Activated CD4-positive, alpha-beta T cell treated with anti-CD3 and anti-CD28 coated beads, Interleukin-2, amount 10 ng/mL, durations not matched to agents 7 days and 5 days (primary cell): ENCODE measurements at places on chromosomes 2 and 18. TPM values are rescaled to one million over a fixed set of nuclear protein-coding genes. Genes with fewer than 3 reads are reported as not detected.

- H3K4me3 ChIP-seq, result peak overlapping the region; percentile 86
- H3K27ac ChIP-seq, result peak overlapping the region; percentile 95
- peaks cover 40% of the 10 kb centered on the region for H3K36me3 ChIP-seq
Measured at GRCh38 chr2:120177001-120177621, 46.1 kb downstream of the TMEM185B start.

GRCh38 chr2:101162561-101163330 lies 11.6 kb upstream of the TBC1D8 start:
- peaks cover 8% of the 10 kb centered on the region for H3K36me3 ChIP-seq
- no peaks in the 10 kb centered on the region for H3K27me3 ChIP-seq
- DNase-seq, result no peak
- no peak overlapping the region for H3K27ac ChIP-seq
- H3K4me1 ChIP-seq, result peaks cover 6% of the 10 kb centered on the region
- H3K4me3 ChIP-seq, result no peak overlapping the region

GRCh38 chr18:29157057-29157780 lies 980.3 kb upstream of the CDH2 start:
- H3K36me3 ChIP-seq, result no peaks in the 10 kb centered on the region
- no peaks in the 10 kb centered on the region for H3K27me3 ChIP-seq
- no peak overlapping the region for H3K4me3 ChIP-seq

DNA sequence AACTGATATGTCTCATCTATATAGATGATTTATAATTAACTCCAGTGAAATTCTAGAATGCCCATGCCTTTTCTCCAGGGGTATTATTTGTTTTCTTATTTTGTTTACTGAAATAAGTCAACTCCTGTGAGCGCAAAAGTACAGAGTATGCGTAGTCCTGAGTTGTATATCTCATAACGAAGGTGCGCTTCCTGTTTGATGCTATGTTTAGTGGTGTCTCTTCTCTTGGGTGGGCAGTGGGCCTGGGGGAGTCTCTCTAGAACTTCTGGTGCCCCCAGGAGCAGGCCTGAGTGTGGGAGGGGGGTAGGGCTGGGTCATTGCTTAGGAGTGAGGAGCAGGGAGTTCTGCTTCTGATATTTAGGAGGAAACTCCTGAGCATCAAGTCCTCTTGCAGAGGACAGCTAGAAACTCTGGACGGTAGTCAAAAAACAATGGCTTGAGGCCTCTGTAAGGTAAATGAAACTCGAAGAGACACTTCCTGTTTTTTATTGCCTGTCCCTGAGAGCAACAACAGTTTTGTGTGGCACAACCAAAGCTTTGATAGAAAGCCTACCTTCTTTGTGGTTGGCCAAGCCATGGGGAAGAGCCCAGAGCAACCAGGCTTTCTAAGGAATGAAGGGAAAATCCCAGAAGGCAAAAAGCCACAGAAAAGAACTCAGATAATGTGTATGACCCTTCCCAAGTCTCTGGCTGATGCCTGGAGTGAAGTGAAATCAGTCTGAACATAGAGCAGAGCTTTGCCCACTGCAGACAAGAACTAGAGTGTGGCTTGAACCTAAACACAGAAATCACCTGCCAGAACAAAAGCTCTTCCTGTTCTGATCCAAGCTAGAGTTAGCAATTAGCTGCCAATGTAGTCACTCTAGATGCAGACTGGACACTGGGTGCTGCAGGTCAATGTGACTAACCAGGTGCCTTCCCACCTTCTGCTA lies 8.5 kb upstream of the SP140L start:
- no peaks in the 10 kb centered on the region for H3K27me3 ChIP-seq
- peak overlapping the region; percentile 91 for H3K27ac ChIP-seq
- DNase-seq, result peak; percentile 25

- no peak overlapping the region for H3K4me3 ChIP-seq
- no peak overlapping the region for H3K27ac ChIP-seq
- DNase-seq, result no peak
- H3K4me1 ChIP-seq, result no peaks in the 10 kb centered on the region
- peaks cover 10% of the 10 kb centered on the region for H3K27me3 ChIP-seq
- H3K36me3 ChIP-seq, result no peaks in the 10 kb centered on the region
Measured at GRCh38 chr2:85273738-85274731, 53.8 kb downstream of the TGOLN2 start.

- peaks cover 2% of the 10 kb centered on the region for H3K36me3 ChIP-seq
- no peak overlapping the region for H3K27ac ChIP-seq
- H3K4me3 ChIP-seq, result no peak overlapping the region
- peaks cover 35% of the 10 kb centered on the region for H3K4me1 ChIP-seq
Measured at GRCh38 chr18:13431886-13432285, 213.3 kb downstream of the LDLRAD4 start.

GRCh38 chr2:164711766-164712138 lies 90.5 kb upstream of the GRB14 start:
- peaks cover 3% of the 10 kb centered on the region for H3K27me3 ChIP-seq
- no peak for DNase-seq
- H3K4me3 ChIP-seq, result no peak overlapping the region
- no peaks in the 10 kb centered on the region for H3K36me3 ChIP-seq
- no peaks in the 10 kb centered on the region for H3K4me1 ChIP-seq

DNA sequence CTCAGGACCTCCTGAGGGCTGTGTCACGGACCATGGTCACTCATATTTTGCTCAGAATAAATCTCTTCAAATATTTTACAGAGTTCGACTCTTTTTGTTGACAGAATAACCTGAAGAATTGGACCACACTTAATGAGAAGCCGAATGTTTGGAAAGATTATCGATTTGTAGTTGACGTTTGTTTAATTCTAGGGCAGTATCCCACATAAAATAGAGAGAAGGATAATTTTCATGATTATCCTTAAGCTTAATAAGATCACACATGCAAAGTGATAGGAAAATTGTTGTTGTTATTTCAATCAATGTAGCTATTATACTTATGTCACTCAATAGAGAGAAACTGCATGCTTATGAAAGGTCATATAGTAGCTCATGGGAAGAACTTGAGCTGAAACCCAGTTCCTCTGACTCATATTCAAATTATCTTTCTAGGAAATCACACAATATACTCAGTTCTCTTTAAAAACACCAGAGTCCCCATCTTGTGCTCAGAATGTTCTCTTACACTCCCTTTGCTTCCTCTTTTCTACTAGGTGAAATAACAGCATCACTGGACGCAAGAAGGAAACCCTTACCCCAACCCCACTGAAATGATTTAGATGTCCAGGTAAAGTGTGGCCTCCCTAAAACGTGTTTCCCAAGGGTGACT lies 982.1 kb downstream of the TSN start:
- H3K27me3 ChIP-seq, result no peaks in the 10 kb centered on the region
- H3K4me1 ChIP-seq, result peaks cover 6% of the 10 kb centered on the region
- H3K4me3 ChIP-seq, result no peak overlapping the region
- no peak overlapping the region for H3K27ac ChIP-seq
- H3K36me3 ChIP-seq, result no peaks in the 10 kb centered on the region

- DNase-seq, result no peak
- peaks cover 28% of the 10 kb centered on the region for H3K27me3 ChIP-seq
- H3K4me3 ChIP-seq, result no peak overlapping the region
- peaks cover 3% of the 10 kb centered on the region for H3K36me3 ChIP-seq
Measured at GRCh38 chr2:163732727-163733126, 3.1 kb downstream of the FIGN start.

DNA sequence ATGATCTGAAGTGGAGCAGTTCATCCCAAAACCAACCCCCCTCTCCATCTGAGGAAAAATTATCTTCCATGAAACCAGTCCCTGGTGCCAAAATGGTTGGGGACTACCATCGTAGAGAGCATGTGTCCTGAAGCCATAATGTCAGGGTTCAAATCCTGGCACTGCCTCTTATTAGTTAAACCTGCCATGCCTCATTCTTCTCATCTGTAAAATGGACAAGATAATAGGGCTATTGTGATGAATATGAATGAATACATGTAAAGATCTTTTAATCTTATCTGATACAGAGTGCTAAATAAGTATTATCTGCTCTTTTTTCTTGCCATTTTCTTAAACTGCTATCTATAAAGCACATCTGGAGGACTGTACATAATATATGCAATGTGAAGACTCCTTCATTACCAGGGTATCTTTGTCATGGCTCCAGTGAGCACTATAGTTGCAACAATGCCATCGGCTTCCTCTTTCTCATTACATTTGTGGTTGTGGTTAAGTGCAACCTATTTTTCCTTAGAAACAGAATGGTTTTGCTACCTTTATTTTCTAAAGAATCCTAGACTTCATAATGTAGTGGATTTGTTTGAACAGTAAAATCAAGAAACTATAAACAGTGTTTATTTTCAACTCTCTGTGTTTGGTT lies 27.0 kb downstream of the MFSD6 start:
- DNase-seq, result no peak
- no peaks in the 10 kb centered on the region for H3K27me3 ChIP-seq
- H3K36me3 ChIP-seq, result peaks cover 55% of the 10 kb centered on the region
- no peak overlapping the region for H3K4me3 ChIP-seq

GRCh38 chr18:48742706-48743475 lies 204.1 kb downstream of the CTIF start:
- no peak overlapping the region for H3K27ac ChIP-seq
- no peaks in the 10 kb centered on the region for H3K27me3 ChIP-seq
- H3K4me1 ChIP-seq, result no peaks in the 10 kb centered on the region
- no peaks in the 10 kb centered on the region for H3K36me3 ChIP-seq
- no peak overlapping the region for H3K4me3 ChIP-seq
- DNase-seq, result no peak

GRCh38 chr18:77000527-77000926 lies 132.1 kb downstream of the MBP start:
- no peak overlapping the region for H3K4me3 ChIP-seq
- H3K27ac ChIP-seq, result peak overlapping the region; percentile 64
- peaks cover 54% of the 10 kb centered on the region for H3K4me1 ChIP-seq
- peaks cover 6% of the 10 kb centered on the region for H3K36me3 ChIP-seq
- peaks cover 4% of the 10 kb centered on the region for H3K27me3 ChIP-seq

- H3K27me3 ChIP-seq, result peaks cover 4% of the 10 kb centered on the region
- H3K4me3 ChIP-seq, result no peak overlapping the region
- H3K36me3 ChIP-seq, result no peaks in the 10 kb centered on the region
- no peaks in the 10 kb centered on the region for H3K4me1 ChIP-seq
Measured at GRCh38 chr18:11520536-11520935, 88.9 kb upstream of the SLC35G4 start.

DNA sequence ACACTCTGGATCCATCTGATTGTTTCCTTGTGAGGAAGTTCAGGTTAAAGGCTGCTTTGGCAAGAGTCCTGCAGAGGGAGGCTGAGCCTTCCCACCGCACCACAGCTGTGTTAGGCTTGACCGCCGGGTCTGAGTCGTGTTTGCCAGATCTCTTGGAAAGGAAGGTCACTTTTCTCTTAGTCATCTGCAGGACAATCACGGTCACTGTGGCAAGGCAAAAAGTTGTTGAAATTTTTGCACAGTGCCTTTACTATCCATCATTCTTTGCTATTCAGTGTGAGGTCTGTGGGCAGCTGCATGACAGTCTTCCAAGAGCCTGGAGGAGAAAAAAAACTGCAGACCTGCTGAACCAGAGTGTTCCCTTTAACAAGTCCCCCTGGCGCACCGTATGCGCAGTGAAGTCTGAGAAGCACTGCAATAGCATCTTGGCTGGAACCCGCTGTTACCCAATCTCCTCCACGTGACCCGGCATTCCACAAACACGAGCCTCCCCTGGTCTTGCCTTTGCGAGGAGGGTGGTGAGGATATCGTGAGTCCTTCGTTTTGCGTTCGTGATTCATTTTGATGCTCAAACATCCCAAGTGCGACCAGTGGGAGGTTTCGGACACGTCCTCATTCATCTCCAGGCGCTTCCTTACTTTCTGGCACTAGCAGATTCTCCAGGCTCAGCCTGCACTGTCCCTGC lies 23.0 kb downstream of the BIN1 start:
- peaks cover 17% of the 10 kb centered on the region for H3K36me3 ChIP-seq
- no peak for DNase-seq
- peak overlapping the region; percentile 97 for H3K27ac ChIP-seq
- peaks cover 3% of the 10 kb centered on the region for H3K27me3 ChIP-seq
- peak overlapping the region; percentile 2 for H3K4me3 ChIP-seq

DNA sequence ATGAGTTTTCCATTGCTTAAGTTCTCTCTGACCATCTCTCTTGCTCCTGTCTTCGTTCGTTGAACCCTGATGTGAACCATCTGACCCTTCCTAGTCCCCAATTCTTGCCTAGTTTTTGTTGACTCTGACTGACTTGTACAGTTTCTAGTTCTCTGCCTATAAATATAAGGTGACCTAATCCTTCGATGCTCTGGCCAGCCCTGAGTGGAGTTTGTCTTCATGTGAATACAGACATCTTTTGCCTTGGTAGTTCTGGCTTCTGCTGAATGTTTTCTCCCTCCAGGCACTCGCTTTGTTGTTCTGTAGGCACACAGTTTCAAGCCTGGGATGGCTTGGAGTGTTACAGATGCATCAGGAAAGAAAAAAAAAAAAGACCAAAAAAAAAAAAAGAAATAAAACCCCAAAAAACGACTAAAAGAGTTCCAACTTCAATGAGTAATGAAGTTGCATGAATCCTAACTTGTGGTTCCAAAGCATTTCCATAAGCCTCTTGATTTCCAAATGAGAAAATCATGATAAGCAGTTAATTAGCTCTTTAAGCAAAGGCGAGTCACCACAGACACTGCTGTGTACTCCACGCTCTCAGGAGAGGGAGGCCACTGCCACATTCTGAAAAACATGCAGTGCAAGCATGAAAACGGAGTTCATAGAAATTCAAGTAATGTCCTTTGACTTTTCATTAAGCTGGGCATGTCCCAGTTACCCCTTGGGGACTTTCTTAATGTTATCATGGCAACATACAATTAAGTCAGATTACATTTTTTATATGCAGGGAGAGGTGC lies 165.2 kb downstream of the TDRD15 start:
- H3K36me3 ChIP-seq, result no peaks in the 10 kb centered on the region
- no peaks in the 10 kb centered on the region for H3K4me1 ChIP-seq
- H3K27me3 ChIP-seq, result no peaks in the 10 kb centered on the region
- DNase-seq, result no peak
- no peak overlapping the region for H3K27ac ChIP-seq

DNA sequence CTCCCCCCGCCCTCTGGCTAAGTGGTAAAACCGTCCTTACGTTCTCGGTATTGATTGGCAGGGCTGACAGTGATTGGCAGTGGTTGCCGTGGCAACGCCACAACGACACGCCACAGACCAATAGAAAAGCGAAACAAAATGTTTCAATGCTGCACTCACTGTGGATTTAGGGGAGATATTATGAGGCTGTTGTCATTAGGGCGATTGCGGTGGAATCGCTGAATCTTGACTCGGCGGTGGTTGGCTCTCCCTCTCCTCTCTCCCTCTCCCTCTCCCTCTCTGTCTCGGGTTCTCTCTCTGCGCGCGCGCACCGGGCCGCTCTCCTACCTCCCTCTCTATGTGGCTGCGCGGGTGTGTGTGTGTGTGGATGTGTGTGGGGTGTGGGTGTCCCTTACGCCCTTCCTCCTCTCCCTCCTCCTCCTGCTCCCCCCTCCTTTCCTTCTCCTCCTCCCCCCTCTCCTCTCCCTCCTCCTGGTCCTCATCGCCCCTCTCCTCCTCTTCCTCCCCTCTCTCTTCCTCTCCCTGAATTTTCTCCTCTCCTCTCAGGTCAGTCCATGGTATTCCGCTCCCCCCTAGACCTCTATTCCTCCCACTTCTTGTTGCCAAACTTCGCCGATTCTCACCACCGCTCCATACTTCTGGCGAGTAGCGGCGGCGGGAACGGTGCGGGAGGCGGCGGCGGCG lies at the start of gene SIX3:
Gene SIX3, plus strand, starts transcription at position 152 of the 684 bp plus-strand sequence. Its CDS starts 403 bp downstream, at position 555.
- peaks cover 82% of the 10 kb centered on the region for H3K27me3 ChIP-seq
- H3K4me1 ChIP-seq, result peaks cover 30% of the 10 kb centered on the region
- peak within 1 kb of the TSS; percentile 74 for H3K4me3 ChIP-seq
- DNase-seq, result peak; percentile 54
- H3K36me3 ChIP-seq, result peaks cover 3% of the 10 kb centered on the region

Gene GCC2
- total RNA-seq, result 53.4 TPM

Gene MCEE
- total RNA-seq, result 15.3 TPM

Gene C2orf80
- not detected for total RNA-seq

Gene TUBA3E
- total RNA-seq, result not detected

Gene PTPRM
- total RNA-seq, result 10.5 TPM

Gene RGPD3
- total RNA-seq, result 0.06 TPM

Gene FAM124B
- 0.73 TPM for total RNA-seq

Gene AGAP1
- total RNA-seq, result 0.89 TPM

Gene TUBA4B
- not detected for total RNA-seq

Gene CAPN14
- total RNA-seq, result 0.10 TPM

Gene RDH14
- total RNA-seq, result 13.3 TPM

Gene MAP2
- 0.12 TPM for total RNA-seq

Gene CABYR
- total RNA-seq, result 1.3 TPM

Gene ACYP2
- 12.9 TPM for total RNA-seq
